ENCODE measurements at places on chromosomes 16 and 17. TPM values are rescaled to one million over a fixed set of nuclear protein-coding genes. Genes with fewer than 3 reads are reported as not detected.

KRTAP4-4 gene
- not detected for total RNA-seq

CCL14 gene
- total RNA-seq: not detected

DNA sequence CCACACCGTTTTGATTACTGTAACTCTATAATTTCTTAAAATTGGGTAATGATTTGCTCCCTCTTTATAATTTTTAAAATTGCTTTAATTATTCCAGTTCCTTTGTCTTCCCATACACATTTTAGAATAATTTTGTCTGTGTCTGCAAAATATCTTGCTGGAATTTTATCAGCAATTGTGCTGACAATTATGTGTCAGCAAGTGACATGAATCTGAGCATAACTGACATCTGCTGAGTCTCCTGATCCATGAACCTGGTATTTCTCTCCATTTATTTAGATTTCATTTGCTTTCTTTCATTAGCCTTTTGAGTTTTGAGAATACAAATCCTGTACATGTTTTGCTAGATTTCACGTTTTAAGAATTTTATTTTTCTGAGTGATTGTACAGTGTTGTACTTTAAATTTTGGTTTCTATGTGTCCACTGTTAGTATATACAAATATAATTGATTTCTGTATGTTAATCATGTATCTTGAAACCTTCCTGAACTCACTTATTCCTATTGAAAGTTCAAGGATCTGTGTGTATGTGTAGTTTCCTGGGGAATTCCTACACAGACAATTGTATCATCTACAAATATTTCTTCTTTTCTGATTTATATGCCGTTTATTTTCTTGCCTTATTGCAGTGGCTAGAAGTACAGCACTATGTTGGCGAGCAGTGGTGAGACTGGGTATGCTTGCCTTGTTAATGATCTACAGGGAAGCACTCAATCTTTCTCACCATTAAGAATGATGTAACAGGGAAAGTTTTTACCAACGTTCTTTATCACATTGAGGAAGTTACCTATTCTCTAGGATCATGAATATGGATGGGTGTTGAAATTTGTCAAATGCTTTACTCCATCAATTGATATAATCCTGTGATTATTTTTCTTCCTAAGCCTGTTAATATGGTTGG lies 45.2 kb downstream of the N4BP1 start:
- DNase-seq: no peak

GRCh38 chr17:14316126-14316832 lies 15.4 kb downstream of the HS3ST3B1 start:
- DNase-seq: no peak

- DNase-seq: no peak
Observed at GRCh38 chr17:35645923-35646322, 58.8 kb downstream of the AP2B1 start.

Measured in mesothelial cell of epicardium (in vitro differentiated cells).